Activated naive CD4-positive, alpha-beta T cell treated with anti-CD3 and anti-CD28 coated beads, Interleukin-2, amount 50 U/mL, for 72 hours (primary cell): ENCODE measurements at places on chromosomes 7 and 10. TPM values are rescaled to one million over a fixed set of nuclear protein-coding genes. Genes with fewer than 3 reads are reported as not detected.
A peak's percentile ranks its signal among the peaks of the same experiment; 100 is the strongest.

GRCh38 chr10:2798336-2799022 is 268.9 kb upstream of the PFKP start:
- DNase-seq = no peak

DNA sequence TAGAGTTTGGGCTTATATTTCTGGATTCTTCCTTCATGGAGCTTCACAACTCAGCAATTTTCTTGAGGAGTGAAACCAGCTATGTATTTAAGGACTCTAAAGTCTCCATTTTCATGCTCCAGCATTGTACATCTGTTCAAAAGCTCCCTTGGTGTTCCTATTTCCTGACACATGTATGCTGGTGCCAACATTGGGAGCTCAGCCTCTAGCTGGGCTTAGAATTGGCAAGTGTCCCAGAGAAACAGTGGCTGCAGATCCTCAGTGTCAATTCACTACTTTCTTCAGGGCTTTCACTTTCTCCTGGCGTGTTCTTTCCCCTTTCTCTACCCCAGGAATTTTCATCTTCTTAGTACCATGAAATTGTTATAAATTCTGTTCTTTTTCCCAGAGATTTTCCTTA is 103.1 kb downstream of the ZNF467 start:
- no peak for DNase-seq

DNA sequence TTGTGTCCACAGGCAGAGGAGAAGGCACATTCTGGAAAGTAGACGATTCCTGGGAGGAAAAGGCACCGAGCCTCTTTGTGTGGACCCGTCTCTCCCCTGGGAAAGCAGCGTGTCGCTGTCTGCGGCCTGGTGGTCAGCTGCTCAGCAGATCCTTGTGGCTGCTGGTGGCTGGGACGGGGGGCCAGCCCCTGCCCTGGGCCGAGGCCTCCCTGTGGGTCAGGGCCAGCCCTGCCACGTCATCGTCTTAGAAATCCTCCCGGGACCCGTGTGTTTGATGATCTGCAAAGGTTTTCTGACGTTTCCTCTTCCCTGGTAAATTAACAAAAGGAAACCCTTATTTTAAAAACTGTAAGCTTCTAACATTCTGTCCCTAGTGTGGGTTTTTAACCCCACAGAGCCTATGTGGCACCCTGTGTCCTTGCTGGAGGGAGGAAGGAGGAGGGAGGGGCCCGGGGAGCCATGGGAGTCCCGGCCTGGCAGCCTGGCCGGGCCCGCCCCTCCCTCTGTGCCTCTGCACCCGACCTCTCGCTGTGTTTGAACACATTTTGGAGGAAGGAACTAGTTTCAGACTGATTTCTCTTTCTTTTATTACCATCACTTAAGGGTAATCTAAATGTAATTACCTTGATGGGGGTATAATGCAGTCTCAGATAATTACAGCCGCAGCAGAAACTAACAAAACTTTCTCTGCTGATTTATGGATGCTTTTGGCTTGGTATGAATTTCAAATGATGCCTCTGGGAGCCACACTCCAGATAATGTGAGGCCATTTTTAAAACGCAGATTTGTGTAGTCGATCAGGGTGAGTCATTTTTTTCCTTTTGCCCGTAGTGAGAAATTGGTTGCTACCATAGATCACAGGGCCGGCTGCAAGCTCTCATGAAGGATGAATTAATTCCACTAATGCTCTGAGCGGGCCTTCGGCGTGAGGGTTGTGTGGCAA is 85.5 kb downstream of the NKX6-2 start:
- no peak for DNase-seq

DNA sequence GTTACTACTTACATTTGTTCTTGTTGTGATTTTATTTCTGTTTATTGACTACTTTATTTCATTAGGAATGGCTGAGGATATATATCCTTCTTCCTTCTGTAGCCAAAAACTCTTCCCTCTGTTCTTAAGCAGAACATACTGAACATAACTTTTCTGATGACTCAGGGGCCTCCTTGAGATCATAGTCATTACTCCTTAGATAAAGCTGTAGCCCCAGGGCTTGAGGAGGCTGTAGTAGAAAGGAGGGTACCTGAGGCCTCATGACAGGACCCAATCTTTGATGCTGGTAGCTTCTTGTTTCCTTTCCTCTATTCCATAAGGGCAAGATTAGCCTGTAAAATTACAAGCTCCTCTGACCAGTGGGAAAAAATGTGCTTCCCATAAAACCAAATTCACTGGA is 41.2 kb upstream of the FGFR2 start:
- DNase-seq = no peak

DNA sequence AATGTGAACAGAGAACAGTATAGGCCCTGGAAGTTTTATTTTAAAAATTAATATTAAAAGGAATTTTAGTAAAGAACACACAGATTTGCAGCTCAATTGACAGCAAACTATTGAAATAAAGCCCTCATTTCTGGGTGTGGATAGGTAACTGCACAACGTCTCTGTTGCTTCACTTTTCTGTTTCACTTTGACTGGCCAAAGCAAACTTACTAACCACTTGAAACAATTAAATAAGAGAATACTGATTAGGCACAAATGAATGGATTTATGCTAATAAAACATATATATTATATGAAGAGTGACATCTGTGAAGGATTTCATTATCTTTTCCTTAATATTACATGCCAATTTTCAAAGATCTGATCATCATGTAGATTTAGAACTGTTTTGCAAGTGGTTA is 11.9 kb downstream of the ZNF804B start:
- no peak for DNase-seq

- DNase-seq = peak; percentile 35
Measured at GRCh38 chr7:50610521-50611277, 45.5 kb upstream of the DDC start.

The GIMAP7 gene
- 32.2 TPM for total RNA-seq

DNA sequence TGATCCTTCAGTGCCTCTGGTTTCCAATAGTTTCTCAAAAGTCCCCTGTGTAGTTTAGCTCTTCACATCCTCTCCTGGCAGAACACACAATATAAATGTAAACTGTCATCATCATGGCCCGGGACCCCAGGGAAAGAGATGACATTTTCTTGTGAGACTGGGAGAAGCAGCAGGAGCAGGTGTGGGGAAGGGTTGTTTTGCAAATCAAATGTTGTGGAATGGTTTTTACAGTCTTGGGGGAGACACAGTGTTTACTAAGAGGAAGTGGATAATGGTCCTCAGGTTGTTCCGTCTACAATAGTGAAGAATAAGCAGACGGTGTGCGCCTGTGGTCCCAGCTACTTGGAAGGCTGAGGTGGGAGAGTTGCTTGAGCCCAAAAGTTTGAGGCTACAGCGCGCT is 159.1 kb downstream of the SEC23IP start:
- DNase-seq = no peak
